ENCODE measurements at places on chromosomes 3 and 15. TPM values are rescaled to one million over a fixed set of nuclear protein-coding genes. Genes with fewer than 3 reads are reported as not detected.

Gene OIP5
- 28.4 TPM for total RNA-seq

Gene RTP1
- total RNA-seq: not detected

DNA sequence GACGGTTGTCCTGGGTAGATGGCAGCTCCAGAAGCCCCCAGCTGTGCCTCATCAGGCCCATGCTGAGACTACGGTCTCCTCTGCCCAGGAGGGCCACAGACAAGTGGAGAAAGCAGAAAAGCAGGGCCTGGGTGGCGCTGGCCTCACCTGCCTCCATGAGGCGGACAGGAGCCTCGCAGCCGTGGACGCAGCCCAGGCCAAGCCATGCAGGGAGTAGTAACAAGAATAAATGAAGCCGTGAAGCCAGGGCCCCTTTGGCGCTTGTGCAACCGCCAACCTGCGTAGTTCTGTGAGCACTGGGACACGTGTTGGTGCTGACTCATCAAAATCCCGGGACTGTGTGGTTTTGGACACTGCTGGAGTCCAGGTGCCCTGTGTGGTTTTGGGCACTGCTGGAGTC is 12.3 kb upstream of the MUC4 start:
- no peak for DNase-seq

DNA sequence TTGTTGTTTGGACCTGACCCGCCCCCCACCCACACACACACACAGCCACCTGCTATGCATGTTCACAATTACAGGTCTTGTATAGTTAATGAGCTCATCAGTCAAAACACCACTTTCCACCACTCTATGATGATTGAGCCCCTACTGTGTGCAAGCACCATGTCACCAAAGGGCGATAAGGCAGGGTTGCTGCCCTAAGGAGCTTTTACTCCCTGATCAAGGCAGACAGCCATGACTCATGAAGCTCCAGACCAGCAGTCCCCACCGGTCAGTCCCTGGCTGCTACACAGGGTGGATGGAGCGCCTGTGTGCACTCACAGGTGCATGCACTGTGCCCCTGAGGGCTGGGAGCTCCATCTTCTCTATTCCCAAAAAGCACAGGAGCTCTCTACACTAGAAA is 270.6 kb downstream of the CLSTN2 start:
- no peak for DNase-seq

All from OCI-LY7 (cell line).